ENCODE measurements at places on chromosomes 6 and 20.

DNA sequence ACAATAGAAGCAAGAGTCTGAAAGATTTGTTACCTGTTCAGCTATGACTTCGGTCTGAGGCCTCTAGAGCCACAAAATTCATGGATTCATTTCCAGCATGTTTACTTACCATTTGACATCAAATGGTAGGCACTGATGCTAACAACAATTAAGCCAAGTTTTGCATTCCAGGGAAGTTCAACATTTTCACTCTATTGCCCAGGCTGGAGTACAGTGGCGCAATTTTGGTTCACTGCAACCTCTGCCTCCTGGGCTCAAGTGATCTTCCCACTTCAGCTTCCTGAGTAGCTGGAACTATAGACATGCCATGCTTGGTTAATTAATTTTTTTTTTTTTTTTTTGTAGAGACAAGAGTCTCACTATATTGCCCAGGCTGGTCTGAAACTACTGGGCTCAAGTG is 114.1 kb upstream of the SGK1 start:
- no peak for DNase-seq

DNA sequence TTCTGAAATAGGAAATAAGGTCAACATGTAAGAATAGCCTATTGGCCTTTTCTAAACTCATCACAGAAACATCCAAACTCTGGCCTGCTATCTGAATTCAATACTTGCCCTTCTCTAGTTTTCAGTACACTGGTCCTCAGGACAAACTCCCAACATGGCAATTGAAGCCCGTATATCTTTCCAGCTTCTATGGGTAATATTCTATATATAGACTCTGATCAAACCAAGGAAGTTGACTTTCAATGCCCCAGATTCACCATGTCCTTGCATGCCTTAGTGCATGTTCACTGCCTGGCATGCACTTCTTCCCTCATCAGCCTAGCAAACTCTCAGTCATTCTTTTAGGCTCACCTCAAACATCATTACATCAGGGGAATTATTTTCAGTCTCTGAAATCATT is 73.2 kb downstream of the RSPO3 start:
- no peak for DNase-seq

DNA sequence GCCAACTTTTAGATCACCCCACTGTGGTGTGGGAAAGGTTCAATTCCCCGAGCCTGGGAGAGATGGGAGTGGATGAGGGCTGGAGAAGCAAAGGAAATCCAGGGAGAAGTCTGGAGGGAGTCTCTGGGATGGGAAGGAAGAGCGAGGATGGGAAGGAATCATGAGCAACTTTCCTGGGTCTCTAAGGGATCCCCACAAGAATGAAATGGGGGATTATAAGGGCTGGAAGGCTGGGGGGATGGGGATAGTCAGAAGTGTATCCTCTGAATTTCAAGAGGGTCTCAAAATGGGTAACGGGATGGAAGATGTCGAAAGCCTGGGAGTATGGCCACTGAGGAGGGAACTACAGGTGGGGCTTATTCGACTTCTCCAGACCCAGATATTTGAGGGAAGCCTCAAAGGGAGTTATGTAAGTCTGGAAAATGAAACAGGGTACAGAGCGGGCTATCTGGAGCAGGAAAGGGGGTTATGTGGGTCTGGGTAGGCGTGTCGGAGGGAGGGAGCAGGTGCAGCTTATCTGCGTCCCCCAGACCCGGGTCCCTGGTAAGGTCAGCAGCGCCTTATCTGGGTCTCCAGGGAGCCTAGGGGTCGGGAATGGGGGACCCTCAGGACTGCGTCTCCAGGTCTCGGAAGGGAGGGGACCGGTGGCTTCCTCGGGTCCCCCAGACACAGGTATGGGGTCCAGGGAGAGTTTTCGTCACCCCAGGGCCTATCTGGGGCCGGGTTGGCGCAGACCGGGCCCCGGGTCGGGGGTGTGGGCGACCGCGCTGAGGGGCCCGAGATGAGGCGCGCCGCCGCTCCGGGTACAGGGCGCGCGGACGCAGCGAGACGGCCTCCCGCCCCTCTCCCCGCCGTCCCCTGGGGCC is 550 bp downstream of the PLAGL2 start:
- DNase-seq = no peak

- no peak for DNase-seq
These were observed 20.8 kb downstream of the OR2B2 start for GRCh38 chr6:27891320-27891875.

- DNase-seq = no peak
These were observed 503.8 kb downstream of the TFAP2B start for GRCh38 chr6:51322505-51322904.

GRCh38 chr6:108238322-108238721 is 22.5 kb downstream of the SNX3 start:
- no peak for DNase-seq

GRCh38 chr6:5155906-5156305 is 70.8 kb downstream of the PPP1R3G start:
- no peak for DNase-seq

DNA sequence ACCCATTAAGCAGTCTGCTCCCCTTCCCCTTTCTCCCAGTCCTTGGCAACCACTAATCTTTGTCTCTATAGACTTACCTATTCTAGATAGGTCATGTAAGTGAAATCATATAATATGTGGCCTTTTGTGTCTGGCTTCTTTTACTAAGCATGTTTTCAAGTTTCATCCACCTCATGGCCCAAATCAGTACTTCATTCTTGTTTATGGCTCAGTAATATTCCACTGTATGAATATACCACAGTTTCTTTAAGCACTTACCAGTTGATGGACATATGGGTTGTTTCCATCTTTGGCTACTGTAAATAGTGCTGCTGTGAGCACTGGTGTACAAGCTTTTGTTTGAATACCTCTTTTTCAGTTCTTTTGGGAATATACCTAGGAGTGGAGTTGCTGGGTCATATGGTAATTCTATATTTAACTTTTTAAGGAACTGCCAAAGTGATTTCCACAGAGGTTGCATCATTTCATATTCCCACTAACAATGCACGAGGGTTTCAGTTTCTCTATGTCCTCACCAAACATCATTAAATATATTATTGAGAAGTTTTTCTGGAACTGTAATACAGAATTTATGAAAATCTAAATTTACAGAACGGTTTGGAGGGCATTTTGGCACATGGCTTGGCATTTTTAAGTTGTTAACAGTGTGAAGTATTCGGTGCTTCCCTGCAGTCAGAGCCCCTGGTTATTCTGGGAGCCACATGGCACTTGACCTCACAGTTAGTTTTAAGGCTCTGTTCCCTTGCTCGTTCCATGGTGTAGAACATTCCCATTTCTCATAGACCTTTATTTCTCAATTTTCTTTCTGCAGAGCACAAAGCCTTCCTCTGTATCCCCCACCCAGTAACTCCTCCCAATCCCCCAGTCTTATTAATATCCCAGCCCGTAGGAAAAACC is 27.0 kb upstream of the DTNBP1 start:
- no peak for DNase-seq

GRCh38 chr6:5878792-5879191 is 127.9 kb downstream of the NRN1 start:
- DNase-seq = no peak

DNA sequence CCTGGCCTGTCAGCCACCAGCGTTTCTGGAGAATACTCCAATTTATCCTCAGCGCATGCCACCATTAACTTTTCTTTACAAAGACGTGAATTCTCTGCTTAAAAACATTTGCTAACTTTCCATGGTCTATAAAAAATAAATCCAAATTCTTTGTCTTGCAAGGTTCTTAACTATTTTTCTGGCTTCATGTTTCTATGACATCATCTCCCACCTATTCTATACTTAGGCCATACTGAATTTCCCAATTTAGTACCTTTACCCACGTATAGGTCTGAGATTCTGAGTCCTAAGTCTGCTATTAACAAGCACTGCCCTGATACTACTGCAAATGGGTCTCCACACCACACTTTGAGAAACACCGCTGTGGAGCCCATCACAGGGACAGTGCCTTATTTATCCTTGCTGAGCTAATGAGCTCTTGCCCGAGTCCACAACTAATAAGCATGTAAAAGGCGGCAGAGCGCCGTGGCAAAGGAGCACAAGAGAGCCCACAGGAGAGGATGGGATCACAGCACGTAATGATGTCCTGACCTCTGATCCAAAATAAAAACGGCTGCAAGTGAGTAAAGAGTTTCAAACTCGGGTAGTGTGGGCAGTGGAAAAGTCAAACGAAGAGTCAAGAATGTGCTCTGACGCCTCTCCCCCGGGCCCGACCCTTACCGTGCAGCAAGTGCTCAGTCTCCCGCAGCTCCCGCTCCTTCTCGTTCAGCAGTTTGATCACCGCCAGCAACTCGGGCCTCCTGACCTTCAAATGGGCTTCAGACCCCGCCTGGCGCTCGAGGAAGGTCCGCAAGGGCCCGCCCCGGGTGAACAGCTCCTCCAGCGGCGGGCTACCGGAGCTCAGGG is 519 bp downstream of the MTRF1L start:
- DNase-seq = no peak

DNA sequence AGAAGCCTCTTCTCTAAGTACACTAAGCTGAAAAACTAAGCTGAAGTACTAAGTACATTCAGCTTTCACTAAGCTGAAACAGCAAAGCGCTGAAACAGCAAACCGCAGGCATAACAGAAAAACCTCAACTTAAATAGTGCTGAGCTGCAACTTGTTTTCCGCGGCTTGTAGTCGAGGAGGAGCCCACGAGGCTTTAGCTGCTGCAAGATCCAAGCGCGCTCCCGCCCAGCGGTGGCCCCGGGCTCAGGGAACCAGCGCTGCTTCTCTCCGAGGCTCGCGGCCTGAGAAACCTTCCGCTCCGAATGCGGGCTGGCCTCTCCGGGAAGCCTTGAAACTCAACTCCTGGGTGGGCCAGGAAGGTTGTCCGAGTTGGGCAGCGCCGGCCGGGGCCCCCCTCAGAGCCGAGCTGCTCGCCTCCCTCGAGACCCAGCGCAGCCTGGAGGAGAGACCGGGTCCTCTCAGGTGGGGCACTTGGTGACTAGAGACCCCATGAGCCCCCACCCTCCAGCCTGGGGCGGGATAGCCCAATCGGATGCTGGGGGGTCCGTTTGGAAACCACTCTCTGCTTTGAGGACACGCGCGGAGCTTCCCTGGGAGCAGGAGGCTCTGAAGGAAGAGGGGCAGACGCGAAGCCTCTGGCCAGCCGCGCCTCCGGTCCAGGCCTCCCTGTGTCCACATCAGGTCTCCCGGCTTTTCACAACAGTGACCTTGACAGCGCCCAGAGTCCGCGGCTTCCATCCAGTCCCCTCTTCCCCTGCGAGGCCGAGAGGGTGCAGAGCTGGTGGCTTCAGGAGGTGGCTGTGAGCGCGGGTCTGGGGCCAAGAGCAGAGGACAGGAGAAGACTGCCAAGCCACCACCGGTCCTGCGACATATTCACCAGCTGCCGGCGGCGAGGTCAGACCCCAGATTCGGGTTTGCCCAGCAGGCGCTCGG is 38.1 kb upstream of the HLA-E start:
- peak; percentile 37 for DNase-seq

GRCh38 chr20:62977613-62978560 is 25.4 kb downstream of the SLC17A9 start:
- DNase-seq = peak; percentile 41

- no peak for DNase-seq
These were observed 32.0 kb upstream of the TBC1D22B start for GRCh38 chr6:37225350-37226169.

GRCh38 chr6:152220786-152221185 is 413.3 kb downstream of the ESR1 start:
- DNase-seq = no peak

DNA sequence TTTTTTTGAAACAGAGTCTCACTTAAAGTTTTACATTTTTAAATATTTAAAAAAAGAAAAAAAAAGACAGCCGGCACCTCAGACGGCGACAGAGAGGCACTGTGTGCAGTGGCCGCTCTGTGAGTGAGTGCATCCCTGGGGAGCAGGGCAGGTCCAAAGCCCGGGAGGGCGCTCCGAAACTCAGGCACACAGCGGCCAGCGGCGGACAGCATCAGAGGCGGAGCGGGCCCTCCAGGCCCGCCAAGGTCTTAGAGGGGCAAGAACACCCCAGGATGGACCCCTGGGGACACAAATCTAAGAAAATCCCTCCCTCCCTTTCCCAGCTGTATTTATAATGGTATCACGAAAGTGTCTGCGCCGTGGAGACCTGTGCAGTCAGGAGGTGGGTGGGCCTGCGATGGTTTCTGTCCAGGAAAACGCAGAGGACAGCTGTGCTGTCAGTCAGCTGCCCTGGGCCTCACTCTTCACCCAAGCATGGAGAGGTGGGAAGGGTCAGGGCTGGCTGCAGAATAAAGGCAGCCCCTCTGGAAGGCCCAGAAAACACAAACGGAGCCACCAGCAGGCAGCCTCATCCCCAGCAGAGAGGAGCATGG is 43.8 kb downstream of the TAF4 start:
- DNase-seq = no peak

DNA sequence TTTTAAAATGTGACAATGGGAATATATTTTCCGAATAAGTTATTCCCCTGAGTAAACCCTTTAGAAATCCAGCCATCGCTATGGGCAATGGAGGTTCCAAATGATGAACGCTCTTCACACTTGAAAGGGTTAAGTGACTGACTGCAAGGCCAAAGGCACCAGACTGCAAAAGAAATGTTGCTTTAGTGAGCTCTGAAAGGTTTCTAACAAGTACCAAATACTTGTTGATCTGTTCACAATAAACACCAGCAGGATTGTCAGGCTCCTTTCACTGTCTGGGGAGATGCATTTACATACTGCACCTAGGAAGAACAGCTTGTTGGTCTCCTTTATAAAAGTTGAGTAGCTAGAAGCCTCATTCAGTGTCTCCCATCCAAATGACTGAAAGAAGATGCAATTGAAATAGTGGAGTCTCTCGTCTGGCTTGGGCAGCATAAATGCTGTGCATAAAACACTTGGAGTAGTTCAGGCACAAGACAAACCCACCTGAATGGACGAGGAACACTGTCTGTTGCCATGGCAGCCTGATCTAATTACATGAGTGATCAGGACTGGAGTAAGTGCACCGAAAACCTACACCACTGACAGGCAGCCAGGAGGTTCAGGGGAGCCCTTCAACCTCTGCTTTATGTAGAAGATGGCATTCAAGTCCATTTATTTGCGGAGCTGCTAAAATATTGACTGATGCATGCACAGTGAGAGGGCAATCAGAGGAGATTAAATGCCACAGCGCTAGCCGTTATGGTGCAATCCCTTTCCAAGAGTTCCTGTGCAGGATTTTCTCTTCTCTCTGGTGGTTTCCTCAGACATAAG is 2.9 kb downstream of the ATXN1 start:
- no peak for DNase-seq

DNA sequence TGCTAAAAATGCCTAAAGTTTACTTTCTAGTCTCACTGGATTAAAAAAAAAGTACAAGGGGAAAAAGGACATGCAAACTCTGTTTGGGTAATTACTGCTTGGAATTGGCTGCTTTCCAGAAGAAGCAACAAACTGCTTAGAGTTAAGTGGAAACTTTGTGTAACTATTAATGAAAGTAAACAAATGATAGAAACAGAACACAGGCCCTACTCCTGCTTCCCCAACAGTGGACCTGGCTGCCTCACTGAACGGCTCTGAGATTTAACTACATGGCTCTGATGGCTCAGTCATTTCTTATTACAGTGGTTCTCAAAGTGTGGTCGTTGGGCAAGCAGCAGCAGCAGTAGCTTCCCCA is 108.5 kb downstream of the MAN1A1 start:
- DNase-seq = no peak
